HCT116 (cell line): ENCODE measurements at places on chromosomes 5 and 9. TPM values are rescaled to one million over a fixed set of nuclear protein-coding genes. Genes with fewer than 3 reads are reported as not detected.

The ROPN1L gene
- 0.66 TPM for total RNA-seq

DNA sequence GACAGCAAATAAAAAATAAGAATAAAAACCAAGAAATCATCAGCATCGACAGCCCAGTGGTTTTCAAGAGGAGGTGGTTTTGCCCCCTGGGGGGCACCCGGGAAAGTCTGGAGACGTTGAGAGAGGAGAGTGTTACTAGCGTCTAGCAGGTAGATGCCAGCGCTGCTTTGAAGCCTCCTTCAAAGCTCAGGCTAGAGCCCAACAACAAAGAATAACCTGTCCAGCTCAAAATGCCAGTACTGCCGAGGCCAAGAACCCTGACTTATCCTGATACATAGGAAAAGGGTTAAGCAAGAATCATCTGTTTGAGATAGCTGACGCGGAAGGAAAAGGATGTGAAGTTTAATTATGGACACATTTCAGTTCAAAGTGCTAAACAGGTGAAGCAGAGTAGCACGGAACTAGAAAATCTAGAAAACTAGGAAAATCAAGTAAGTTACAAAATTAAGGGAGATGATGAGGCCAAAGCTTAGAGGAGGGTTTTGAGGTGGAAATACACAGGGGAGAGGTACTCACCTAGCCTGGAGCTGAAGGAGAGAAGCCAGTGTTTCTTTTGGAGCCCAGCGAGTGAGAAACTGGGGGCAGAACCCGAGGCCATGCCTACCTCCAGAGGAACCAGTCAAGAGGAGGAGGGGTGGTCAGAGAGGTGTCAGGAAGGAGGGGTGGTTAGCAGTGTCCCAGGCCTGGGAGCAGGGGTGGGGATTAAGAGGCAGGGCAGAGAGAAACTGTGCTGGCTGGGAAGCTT is 121.0 kb upstream of the RETREG1 start:
- no peak overlapping the region for H3K4me3 ChIP-seq
- no peak for DNase-seq
- H3K36me3 ChIP-seq: no peaks in the 10 kb centered on the region
- peaks cover 15% of the 10 kb centered on the region; the same call in 1 of the 2 replicates for H3K4me1 ChIP-seq
- no peak overlapping the region for H3K27ac ChIP-seq

- H3K4me3 ChIP-seq: no peak overlapping the region
- no peak overlapping the region for H3K27ac ChIP-seq
- DNase-seq: no peak
- H3K36me3 ChIP-seq: no peaks in the 10 kb centered on the region
- peaks cover 8% of the 10 kb centered on the region; the same call in 1 of the 2 replicates for H3K4me1 ChIP-seq
These were observed 16.0 kb downstream of the CEMIP2 start for GRCh38 chr9:71752352-71752751.

- H3K4me3 ChIP-seq: no peak overlapping the region
- H3K27ac ChIP-seq: no peak overlapping the region
- H3K4me1 ChIP-seq: no peaks in the 10 kb centered on the region
- H3K27me3 ChIP-seq: no peaks in the 10 kb centered on the region
- DNase-seq: no peak
- no peaks in the 10 kb centered on the region for H3K36me3 ChIP-seq
These were observed 42.5 kb upstream of the RIC1 start for GRCh38 chr9:5586391-5586802.

DNA sequence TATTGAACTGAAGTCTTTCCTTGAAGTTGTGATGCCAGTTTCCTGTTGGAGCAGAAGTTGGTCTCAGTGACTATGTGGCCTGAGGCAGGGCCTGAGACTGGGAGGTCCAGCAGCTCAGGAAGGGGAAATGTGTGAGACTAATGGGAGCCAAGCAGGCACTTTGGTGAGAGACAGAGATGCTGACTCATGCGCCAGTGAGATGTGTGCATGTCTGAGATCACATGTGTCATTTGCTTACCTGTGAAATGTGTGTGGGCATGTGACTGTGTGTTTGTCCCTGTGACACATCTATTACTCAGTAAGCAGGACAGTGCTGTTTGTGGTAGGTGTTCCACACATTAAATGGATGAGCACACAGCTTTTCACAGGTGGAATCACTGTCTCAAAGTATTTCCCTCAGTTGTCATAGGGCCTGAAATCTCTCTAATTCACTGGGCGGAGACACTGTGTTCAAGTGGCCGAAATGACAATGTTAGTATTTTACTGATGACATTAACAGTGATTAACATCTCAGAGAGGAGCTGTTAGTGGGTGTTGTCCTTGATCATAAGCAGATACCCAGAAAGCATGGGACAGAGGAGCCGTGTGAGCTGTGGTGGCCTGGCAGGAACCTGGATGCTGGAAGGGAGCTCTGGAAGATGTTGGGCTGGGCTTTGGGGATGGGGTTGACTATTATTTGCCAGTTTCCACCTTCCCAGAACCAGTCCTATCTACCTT is 7.4 kb downstream of the NPR2 start:
- DNase-seq: no peak
- H3K4me1 ChIP-seq: peaks cover 27% of the 10 kb centered on the region
- H3K4me3 ChIP-seq: no peak overlapping the region
- no peak overlapping the region for H3K27ac ChIP-seq

GRCh38 chr5:68698025-68698940 is 395.5 kb upstream of the SLC30A5 start:
- no peak for DNase-seq
- H3K4me1 ChIP-seq: no peaks in the 10 kb centered on the region
- H3K27ac ChIP-seq: no peak overlapping the region
- no peak overlapping the region for H3K4me3 ChIP-seq
- H3K36me3 ChIP-seq: no peaks in the 10 kb centered on the region
- H3K27me3 ChIP-seq: no peaks in the 10 kb centered on the region

DNA sequence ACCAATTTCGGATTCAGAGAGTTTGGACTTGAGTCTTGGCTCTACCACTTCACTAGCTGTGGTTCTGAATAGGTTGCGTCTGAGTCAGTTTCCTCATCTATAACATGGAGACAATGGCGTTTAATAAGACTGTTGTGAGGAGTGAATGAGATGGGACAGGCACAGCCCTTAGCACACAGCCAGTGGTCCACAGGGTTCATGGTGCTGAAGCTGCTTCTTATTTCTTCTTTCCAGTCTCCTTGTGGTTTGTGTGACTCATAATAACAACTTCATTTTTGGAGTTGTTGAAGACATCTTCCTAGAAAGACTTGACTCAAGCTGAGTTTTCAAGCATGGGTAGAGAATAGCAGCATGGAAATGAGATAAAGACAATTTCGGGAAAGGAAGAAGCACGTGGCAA is 172.6 kb upstream of the PPP2R2B start:
- H3K4me1 ChIP-seq: no peaks in the 10 kb centered on the region
- no peak for DNase-seq
- no peaks in the 10 kb centered on the region for H3K36me3 ChIP-seq
- H3K27me3 ChIP-seq: peaks cover 27% of the 10 kb centered on the region
